ENCODE measurements at places on chromosomes 3 and 15.

DNA sequence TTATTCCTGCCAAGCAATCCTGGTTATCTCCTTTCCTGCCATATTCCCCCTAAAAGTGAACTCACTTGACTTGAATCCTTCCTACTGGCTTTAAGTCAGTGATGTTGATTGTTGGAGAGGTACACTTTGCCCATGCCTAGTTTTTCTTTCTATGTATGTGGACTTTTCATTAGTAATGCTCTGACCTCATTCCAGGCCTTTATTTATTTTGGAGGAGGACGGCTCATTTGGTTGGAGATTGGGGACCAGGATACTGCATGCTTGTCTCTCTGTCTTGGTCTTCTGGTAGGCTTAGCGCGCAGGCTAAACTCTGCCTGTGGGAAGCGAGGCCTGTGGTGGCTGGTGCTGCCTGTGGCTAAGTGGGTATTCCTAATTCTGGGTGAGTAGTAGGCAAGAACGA is 29.1 kb upstream of the MTMR10 start:
- no peak for DNase-seq

DNA sequence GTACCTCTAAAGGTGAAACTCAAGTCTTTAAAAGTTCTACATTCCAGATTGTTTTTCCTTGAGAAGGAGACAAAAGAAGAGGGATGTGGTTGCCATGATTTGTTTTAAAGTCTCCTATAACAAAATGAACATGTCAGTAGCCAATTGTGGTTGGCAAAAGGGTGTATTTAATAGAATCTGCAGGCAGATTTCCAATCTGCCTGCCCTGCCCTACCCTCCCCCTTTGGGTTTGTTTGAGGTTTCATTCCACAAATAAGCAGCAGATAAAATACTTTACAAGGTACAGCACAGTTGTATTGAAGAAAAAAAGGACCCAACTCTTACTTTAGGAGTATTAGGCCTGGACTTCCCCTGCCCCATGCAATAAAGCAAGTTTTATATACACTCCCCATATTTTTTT is 59.5 kb downstream of the MLH1 start:
- DNase-seq: no peak

DNA sequence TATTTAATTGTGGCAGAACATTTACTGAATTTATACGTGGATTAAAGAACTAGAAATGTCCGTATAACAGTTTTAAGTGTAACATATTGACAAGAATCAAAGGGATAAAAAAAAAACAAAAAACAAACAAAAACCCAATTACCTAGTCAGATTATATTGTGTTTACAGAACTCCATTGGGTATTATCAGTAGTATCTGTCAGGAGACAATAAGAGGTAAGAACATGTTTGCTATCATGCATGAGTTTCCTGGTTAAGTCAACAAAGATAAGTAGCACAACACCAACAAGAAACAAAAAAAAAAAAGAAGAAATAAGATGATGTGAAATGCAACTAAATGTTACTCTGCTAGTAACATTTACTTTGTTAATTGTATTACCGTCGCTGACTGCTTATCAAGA is 570.6 kb downstream of the ZBBX start:
- no peak for DNase-seq

GRCh38 chr15:97991972-97992541 is 31.6 kb downstream of the ARRDC4 start:
- DNase-seq: no peak

- no peak for DNase-seq
Observed at GRCh38 chr3:178003756-178004155, 532.5 kb upstream of the KCNMB2 start.

DNA sequence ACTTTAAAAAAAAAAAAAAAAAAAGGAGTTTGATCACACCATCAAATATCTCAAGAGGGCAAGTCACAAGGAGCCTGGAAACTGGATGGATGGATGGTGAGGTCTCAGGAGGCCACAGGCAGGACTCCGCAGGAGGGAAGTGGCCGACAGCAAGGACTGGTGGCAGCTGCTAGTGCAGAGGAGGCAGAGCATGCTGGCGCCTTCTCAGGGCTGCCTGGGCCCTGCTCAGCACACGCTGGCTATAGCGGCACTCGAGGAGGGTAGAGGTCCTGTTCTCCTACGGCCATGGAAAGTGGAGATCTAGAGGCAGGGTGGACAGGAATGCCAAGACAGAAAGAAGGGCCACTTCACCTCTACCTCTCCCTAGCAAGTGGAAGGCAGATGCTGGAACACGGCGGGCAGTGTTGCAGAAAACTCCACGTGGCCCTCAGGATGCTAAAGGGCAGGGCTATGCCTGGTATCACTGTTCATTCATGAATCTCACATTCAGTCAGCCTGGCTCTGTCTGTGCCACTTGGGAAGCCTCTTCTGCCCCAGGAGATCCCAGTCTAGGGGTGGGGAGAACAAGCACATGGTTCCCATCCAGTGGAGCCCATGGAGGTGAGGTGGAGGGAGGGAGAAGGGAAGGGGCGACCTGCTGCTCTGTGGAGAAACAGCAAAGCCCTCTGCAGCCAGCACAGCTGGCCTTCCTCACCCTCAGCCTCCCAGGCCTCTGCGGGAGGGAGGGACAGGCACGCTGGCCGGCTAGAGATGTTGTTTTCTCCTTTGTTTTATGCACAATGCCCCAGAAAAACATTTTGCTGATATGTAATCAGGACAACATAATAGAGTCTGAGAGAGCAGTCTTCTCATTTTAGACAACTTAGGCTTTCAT is 71.0 kb downstream of the OXNAD1 start:
- no peak for DNase-seq

GRCh38 chr3:146892041-146892440 is 286.9 kb upstream of the PLSCR5 start:
- DNase-seq: no peak

DNA sequence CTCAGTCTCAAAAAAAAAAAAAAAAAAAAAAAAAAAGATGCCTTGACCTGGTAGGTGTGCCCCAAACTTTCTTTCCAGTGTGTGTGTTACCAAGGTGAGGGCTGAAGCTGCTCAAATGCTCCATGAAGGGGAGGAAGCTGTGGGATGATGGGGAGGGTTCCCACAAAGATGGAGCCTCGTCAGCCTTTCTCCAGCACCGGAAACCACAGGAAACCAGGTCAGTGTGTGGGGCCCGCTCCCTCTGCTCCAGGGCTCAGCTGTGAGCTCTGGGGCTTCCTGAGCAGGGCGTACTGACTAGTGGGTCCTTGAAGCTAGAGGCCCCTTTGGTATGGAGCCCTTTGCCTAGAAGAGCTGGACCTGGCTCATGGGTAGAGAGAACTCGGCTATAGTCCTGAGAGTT is 681 bp upstream of the IL17RE start:
- DNase-seq: no peak

DNA sequence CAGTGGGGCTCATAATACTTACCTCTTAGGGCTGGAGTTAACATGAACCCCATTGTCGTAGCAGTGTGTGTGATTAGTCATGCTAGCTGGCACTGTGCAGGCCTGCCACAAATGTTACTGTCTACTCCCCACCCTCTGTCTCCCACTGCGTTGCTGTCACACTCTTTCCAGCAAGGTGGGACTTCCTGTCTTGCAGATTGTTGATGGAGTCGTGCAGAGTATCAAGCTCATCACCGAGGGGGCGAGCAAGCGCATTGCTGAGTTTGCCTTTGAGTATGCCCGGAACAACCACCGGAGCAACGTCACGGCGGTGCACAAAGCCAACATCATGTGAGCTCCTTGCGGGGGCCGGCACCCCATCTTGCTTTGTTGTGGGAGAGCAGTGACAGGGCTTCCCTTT is 12.9 kb downstream of the IDH3A start:
- no peak for DNase-seq

GRCh38 chr15:101210058-101210457 is 41.8 kb downstream of the CHSY1 start:
- no peak for DNase-seq

DNA sequence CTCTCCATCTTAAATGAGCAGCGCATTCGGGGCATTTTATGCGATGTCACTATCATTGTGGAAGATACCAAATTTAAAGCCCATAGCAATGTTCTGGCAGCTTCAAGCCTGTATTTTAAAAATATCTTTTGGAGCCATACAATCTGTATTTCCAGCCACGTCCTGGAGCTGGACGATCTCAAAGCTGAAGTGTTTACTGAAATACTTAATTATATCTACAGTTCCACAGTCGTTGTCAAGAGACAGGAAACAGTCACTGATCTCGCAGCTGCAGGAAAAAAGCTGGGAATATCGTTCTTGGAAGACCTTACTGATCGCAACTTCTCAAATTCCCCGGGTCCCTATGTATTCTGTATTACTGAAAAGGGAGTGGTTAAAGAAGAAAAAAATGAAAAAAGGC is 44.4 kb upstream of the RASA2 start:
- DNase-seq: no peak

- DNase-seq: no peak
Observed at GRCh38 chr15:88397506-88397905, 69.7 kb downstream of the MRPL46 start.

GRCh38 chr3:65313666-65314065 is 625.9 kb upstream of the ADAMTS9 start:
- no peak for DNase-seq

DNA sequence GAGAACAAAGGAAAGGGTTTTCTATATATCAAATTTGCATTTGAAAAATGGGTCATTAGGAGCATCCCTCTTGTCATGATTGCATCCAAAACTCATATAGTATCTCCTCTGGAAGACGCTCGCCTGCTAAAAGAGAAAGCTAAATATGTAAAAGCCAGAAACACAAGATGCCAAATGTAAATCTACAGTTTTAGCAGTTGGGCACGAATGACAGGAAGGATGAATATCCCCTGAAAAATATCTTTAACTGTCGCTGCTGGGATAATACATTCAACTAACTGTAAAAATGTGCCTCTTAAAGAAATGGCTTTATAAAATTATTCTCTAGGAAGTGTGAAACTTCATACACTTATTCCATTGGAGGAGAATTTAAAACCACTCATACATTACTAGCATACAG is 101.7 kb downstream of the DCLK3 start:
- DNase-seq: no peak

- DNase-seq: no peak
Observed at GRCh38 chr15:62569460-62570404, 404.6 kb upstream of the C2CD4B start.

DNA sequence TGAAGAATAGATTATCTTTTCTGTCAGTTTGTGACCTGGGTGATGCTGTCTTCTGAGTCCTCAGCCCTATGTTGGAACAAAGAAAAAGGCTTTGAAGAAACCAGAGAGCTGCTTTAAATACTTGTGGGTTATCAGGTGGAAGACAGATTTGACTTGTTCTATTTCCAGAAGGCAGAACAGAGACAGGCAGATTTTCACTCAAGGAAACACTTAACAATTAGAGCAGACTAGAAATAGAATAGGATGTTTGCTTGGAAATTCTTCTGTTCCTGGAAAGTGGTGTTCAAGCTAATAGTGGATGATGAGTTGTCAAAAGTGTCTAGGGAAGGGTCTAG is 219.4 kb downstream of the UBE2E2 start:
- DNase-seq: no peak

DNA sequence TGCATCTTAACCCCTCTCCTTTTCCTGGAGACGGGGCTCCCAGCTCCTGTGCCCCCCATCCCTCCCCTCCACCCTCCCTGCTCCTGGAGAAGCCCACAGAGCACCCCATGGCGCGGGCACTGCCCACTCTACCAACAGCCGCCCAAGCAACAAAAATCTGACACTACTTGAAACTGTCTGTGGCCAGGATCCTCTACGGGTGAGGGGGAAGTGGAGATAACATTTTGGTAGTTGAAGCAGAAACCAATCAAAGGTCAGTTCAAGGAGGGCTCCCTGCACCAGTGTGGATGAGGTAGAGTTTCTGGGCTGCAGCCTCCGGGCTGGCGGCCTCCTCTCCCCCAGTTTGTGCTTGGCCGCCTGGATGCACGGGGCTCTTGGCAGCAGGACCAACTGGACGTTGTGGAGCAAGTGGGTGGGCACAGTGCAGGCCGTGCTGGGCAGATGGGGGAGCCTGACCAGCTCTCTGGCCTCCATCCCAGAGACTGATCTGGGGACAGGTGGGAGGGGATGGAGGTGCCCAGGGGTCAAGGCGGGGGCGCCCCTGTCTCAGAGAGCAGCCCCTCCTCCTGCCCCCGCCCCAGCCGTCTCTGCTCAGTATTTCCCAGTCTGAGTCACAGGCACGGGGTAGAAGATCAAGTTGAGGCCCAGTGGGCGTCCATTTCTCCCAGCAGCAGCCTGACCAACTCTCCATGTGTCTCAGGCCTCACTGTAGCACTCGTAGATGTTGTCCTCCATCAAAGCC is 12.8 kb downstream of the H1-8 start:
- no peak for DNase-seq

GRCh38 chr3:123084738-123085237 is 18.0 kb downstream of the PDIA5 start:
- DNase-seq: no peak

- no peak for DNase-seq
Observed at GRCh38 chr3:72213296-72214065, 428.5 kb upstream of the PROK2 start.

DNA sequence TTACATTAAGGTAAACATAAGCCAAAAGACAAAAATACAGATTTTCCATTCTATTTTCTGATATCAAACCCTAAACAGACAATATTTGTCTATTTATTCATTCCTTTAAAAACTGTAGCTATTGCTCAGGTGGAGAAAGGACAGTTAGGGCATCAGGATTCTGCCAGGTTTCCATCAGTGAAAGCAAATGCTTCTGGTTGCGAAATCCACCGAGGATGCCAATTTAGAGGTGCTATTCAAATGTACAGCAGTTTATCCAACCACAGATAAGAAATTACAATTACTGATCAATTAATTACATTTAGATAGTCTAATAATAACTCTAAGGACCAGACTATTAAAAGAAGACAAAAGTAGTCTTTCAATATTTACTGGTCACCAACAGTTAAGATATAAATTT is 3.9 kb downstream of the TOMM70 start:
- no peak for DNase-seq

- DNase-seq: no peak
Observed at GRCh38 chr3:49785565-49786356, 581 bp downstream of the IP6K1 start.

DNA sequence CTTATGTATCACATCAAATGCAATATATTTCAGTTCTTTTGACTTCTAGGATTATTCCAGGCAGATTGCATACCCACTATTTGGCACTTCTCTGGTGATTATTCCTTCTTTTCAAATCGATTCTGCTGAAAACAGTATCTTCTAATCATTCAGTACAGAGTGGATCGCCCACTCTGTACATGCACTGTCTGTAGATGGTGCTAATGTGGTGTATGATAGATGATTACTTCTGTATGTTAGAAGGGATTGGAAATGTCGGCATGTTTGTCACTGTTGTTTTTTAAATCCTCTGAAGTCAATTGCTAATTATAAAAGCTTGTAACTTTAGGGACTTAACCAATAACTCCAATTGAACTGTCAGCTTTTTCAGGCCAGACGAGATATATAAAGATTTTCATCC is 642.5 kb downstream of the GRM7 start:
- no peak for DNase-seq

- DNase-seq: no peak
Observed at GRCh38 chr3:12643010-12643380, 20.9 kb downstream of the RAF1 start.

DNA sequence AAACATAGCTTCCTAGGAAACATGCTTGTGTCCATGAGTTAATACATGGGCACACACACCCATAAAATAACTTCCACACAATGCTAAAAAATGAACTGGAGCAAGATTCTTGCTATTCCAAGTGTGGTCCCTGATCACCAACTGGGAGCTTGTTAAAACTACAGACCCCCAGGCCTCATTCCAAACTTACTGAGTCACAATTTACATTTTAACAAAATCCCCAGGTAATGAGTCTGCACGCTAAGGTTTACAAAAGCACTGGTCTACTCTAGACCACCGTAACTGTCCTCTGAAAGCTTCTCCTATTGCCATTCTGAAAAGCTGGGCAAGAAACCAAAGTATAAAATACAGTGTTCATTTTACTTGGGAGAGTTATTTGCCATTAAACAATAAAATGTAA is 45.4 kb downstream of the IGF2BP2 start:
- DNase-seq: no peak

GRCh38 chr15:82789491-82789890 is 16.4 kb downstream of the FSD2 start:
- DNase-seq: no peak

Data from stimulated activated CD4-positive, alpha-beta T cell treated with anti-CD3 and anti-CD28 coated beads, Interleukin-1b, Interleukin-23, amount 100 ng/mL, for 1 hour (primary cell).